ENCODE measurements at places on chromosomes 7 and 10. TPM values are rescaled to one million over a fixed set of nuclear protein-coding genes. Genes with fewer than 3 reads are reported as not detected.
A peak's percentile ranks its signal among the peaks of the same experiment; 100 is the strongest.

The PNLIPRP2 gene
- total RNA-seq: not detected

The SPDYE11 gene
- total RNA-seq: not detected

The CH25H gene
- not detected for total RNA-seq

The PPP1R17 gene
- 1.2 TPM for total RNA-seq

DNA sequence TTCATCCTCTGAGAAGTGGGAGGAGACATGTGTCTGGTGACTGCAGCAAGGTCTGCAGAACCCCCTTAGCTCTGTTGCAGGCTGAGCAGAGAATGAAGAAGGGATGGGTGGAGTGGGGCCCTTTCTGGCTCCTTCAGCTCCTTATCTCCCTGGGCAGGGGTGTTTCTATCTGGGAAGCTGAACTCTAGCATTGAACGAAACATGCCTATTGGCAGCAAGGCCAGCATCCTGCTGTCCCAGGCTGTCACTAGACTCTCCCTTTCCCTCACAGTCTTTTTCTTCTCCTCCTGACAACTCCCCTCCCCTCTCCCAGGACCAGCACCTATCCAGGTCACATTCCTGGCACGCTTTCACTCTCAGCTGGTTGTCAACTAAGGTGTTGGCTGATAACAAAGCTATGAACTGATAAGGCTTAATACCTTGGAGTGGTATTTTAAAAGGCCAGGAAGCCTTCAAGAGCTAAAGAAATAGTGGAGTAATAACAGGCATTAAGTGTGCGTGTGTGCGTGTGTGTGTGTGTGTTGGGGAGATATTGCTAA is 128.8 kb upstream of the FZD8 start:
- no peak for DNase-seq

- DNase-seq: no peak
Observed at GRCh38 chr7:150994141-150994837, 3.5 kb downstream of the NOS3 start.

GRCh38 chr7:50690541-50691011 is 92.1 kb downstream of the GRB10 start:
- peak; percentile 20 for DNase-seq

DNA sequence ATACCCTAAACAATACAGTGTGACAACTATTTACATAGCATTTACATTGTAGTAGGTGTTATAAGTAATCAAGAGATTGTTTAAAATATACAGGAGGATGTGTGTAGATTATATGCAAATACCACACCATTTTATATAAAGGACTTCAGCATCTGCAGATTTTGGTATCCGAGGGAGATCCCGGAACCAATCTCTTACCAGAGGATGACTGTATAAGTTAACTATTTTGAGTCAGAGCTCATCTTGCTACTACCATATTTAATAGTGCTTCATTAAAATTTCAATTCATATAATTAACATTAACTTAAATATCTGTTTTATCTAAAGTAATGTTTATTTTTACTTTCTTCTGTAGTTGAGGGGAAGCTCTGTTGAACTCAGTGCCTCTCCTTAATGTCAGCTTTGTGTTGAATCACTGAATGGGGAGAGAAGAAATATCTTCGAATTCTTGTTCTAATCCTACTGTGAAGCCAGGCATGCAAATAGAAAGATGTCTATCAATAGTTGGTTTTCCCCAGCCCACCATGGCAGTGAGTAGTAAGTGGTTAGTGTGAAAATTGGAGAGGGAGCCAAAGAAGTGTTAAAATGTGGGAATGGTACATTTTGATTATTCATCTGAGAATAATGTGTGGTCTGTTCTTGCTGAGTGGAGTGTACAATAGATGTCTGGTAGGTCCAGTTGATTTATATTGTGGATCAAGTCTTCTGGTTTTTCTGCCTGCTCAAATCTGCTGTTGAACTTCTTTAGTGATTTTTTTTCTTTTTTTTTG is 90.1 kb upstream of the CYP26C1 start:
- DNase-seq: no peak

DNA sequence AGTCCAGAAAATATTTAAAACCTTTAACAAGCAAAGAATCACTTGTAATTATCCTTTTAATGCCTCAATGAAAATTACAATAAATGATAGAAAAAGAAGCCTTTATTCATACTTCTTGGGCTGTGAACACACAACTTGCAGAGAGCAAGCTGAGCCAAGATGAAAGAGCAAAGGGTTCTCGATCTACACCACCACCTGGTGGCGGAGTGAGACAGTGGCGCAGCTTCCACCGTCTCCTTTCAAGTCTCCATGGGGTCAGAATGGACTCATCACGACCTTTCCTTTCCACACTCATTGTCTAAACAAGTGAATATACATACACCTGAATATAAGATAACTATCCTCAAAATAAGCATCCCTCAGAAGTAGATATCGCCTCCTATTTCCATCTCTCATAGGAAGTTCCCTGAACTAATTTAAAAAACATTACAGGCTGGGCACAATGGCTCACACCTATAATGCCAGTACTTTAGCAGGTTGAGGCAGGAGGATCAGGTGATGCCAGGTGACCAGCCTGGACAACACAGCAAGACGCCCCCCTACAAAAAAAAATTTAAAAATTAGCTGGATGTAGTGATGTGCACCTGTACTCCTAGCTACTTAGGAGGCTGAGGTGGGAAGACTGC is 40.7 kb downstream of the ATE1 start:
- peak; percentile 66 for DNase-seq

The RGR gene
- 0.23 TPM for total RNA-seq

The HTRA1 gene
- 9.0 TPM for total RNA-seq

The GRK5 gene
- total RNA-seq: 13.5 TPM

DNA sequence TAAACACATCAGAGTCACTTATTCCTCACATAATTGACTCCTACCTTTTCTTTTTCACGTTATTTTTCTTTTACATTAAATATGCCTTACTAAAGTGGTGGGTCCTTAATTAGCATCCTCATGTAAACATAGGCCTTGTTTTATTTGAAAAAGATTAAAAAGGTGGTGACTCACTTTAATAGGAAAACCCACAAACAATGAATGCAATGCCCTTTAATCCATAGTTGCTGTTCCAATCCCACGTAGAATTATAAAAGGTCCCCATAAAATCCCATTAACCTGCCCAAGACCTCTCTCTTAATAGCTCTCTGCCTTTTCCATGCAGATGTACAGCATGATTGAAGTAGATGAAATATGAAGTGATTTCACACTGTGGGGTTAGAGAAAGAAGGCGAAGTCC is 32.2 kb downstream of the SLC16A12 start:
- DNase-seq: no peak

DNA sequence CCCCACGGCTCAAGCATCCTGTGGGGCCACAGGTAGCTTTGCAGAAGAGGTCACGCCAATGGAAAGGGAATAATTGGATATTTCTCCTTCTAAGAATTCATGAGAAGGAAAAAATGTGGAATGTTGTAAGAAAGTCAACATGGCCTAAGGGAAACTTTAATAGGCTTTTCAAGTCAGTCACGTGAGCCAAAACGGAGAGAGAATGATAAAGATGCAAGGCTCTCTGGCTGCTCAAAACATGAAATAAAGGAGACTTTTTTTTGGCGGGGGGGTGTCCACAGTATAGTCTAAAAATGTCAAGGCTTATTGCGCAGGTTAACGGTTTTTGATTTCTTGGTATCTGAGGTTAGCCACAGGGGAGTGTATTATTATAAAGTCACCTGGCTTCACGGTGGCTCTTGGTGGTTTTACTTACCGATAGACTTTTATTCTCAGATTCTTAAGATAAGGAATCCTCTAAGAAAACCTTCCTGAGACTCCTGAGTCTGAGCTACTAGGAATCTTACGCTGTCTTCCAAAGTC is 148.1 kb downstream of the ARHGAP21 start:
- no peak for DNase-seq

The AKR1C8 gene
- not detected for total RNA-seq

- no peak for DNase-seq
Observed at GRCh38 chr10:131531265-131532190, 220.0 kb upstream of the TCERG1L start.

GRCh38 chr7:16492513-16493062 is 27.1 kb upstream of the SOSTDC1 start:
- DNase-seq: no peak

The CHST12 gene
- total RNA-seq: 15.0 TPM

DNA sequence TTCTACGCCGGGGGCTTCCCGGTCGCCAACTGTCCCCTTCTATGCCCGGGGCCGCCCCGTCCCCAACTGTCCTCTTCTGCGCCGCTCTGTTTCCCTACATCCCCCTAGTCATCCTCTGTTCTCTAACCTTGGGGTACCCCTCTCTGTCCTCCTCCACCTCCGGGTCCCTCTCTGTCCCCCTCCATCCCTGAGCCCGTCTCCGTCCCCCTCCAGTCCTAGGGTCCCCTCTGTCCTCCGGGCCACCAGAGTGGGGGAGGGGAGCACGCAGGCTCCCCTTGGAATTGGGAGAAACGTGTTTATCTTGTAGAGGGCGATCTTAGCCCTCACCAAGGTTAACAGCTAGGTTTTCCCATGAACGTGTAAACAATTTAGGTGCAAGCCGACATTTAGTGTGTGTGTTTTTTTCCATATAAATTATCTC is 852 bp upstream of the KLF6 start:
- peak; percentile 14 for DNase-seq

The SLC26A5 gene
- not detected for total RNA-seq

- no peak for DNase-seq
Observed at GRCh38 chr10:112898540-112899390, 51.3 kb upstream of the TCF7L2 start.

GRCh38 chr10:110208614-110209453 is 1.4 kb downstream of the MXI1 start:
- no peak for DNase-seq

The SORBS1 gene
- 15.3 TPM for total RNA-seq

The SDHAF3 gene
- total RNA-seq: 27.3 TPM

- DNase-seq: no peak
Observed at GRCh38 chr10:78302739-78302988, 269.0 kb downstream of the RPS24 start.

GRCh38 chr7:22561321-22561811 is 61.4 kb upstream of the STEAP1B start:
- no peak for DNase-seq

- DNase-seq: no peak
Observed at GRCh38 chr7:98674461-98674860, 57.4 kb downstream of the NPTX2 start.

DNA sequence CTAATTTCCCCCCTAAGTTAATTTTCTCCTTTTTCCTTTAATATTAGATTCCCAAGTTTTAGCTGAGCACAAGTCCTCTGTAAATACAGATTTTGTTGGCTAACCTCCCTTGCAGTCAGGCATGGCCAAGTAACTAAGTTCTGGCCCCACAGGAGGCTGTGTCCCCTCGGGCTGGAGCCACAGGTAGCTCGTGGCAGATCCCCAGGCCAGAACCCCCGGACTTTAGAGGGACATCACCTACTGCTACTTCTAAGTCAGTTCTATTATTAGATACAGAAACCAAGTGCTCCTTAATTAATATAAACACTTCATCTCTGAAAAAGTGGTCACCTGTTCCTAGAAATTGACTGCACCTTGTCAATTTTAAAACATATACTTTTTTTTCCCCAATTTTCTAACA is 46.1 kb upstream of the NCAPG2 start:
- no peak for DNase-seq

DNA sequence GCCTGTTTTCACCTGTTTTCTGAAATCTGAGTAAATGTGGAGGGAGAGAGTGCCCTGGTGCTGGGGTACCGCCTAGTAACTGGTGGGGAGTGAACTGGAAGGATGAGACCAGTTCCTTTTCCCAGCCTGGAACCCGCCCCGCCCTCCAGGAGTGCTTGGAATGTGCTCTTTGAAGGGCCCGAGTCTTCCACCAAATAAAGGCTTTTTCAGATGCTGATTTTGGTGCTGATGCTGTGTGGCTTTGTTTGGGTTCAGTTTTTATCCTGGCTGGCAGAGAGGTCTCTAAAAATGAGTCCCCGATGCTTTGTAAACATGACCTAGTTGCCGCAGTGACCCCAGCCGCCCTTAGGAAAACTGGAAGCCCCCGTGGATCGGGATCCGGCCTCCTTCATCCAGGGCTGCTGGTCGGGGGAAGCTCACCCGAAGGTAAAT is 25.9 kb downstream of the FOXK1 start:
- DNase-seq: no peak

GRCh38 chr10:119496273-119496672 is 46.2 kb downstream of the RGS10 start:
- DNase-seq: no peak

DNA sequence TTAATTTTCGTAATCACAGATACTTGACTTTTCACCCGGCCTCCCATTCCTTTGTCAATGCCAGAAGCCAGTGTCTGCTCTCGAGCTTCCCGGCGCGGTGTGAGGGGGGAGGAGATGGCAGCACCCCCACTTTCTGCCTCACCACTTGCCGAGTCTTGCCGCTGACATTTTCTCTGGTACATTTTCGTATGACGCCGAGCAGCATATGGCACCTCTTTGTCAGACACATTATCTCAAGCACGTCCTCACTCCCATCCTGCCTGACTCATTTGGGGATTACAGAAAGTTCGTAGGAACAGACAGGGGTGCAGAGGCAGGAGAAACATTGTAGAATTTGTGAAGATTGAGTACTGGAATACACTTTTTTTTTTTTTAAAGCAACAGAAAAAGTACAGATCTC is 60.8 kb upstream of the SORCS3 start:
- DNase-seq: no peak

The GNA12 gene
- total RNA-seq: 62.5 TPM

DNA sequence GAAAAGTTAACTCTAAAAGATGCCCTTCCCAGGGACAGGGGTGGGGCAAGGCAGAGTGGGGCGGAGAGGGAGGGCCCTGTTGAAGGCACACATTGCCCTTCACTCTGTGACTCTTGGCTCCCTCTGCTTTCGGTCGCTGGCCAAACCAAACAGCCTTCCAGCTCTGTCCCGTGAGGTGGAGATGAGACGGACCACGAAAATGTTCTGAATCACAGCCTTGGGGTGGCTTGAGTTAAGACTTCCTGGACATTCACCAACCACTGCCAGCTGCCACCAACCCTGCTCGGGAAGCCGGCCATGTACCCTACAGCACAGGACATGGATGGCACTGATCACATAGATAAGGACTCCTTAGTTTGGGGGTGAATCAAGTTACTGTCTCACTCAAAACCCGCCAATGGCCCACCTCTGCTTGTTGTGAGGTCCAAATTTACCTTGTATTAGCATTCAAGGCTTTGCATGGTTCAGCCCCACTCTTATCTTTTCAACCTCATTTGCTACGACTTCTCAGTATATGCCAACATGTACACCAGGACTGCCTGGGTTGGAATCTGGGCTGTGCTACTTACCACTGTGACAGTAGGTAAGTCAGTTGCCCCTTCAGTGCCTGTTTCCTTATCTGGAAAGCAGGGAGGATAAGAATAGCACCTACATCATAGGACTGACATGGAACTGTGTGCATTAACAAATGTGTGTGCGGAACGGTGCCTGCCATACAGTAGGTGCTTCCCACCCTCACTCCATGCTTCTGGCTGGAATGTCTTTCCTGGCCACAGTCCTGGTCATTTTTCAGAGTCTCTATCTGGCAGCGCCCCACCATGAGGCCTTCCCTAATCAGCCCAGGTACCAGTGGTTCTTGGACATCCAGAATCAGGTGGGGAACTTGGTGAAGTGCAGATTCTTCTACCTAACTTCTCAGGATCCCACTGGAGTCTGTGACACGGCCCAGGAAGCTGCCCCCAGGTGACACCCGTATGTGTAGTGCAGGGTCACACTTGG is 28.0 kb downstream of the ITPRIP start:
- no peak for DNase-seq

The GBF1 gene
- 43.2 TPM for total RNA-seq

All from neural crest cell (in vitro differentiated cells).